ENCODE measurements at places on chromosomes 5 and 9.

GRCh38 chr9:97749928-97750327 lies 52.8 kb upstream of the XPA start:
- DNase-seq: no peak

DNA sequence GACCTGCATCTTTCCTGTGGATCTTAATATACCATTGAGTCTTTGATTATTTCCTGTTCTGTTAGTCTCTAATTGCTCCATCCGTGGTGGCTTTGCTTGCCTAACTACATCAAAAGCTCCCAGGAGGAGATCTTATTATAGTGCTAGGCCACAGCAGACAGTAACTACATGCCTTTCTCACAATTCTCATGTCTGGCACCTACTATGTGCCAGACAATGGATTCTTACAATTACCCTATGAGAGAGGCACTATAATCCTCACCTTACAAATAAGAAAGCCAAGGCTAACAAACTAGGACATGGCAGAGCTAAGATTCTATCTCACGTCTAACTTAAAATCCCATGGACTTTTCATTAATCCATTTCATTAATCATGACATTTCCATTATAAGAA lies 70.3 kb upstream of the TARS1 start:
- DNase-seq: no peak

- DNase-seq: no peak
These were observed 392.5 kb downstream of the KDM4C start for GRCh38 chr9:7150153-7150890.

DNA sequence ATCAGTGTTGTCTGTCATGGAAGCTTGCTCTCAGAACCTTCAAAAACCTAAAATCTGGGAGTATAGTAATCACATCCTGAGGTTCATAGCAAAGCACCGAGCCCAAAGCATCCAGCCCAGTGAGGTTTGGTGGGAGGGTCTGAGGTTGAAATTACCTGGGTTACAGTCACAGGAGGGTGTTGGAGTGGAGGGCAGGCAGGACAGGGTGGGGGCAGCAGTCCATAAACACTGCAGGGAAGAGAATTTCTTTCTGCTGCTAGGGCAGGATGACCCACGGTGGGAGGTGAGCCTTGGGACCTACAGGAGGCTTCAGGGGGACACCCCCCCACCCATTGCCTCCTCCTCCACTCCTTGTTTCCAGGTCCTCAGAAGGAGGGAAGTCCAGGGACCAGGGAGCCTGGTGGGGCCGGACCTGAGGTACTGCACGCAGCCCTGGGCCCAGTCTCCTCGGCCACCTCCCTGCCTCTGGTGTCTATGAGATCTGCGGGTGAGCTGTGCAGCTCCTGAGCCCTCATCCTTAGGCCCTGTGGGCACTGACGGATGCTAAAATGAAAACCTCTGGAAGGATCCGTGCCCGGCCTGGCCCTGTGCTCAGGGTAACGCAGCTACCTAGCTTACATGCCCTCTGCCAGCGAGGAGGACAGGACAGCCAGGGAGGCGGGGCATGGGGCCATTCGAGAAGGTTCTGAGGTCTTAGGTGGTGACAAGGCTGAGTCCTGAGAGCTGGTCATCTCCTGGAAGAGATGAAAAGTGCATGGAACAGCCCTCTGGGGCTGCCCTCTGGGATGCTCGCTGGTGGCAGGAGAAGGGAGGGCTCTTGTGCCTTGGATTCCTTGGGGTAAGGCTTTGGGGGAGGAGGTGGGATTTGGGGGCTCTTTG lies 1.8 kb upstream of the ADCY2 start:
- DNase-seq: no peak

DNA sequence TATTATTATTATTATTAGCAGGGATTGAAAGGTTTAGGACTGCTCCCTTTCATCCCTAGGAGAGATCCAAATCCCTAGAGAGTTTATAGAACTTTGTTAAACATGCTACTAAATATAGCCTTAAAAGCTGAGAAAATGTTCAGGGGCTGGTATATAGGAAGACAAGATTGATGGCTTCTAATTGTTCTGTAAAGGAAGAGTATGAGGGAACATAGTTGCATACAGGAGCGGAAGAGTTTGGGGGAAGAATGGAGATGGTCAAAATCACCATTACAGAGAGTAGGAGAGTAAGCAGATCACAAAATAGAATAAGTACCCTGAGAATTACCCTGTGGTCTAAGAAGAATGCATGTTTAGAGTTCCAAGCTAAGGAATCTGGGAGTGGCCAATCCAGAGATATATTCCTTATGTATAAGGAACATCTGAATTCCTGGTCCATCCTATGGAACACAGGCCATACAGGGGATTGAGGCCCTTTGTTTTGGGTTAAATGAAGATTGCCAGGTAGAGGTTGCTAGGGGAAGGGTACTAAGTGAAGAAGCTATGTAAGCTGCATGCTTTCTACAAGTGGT lies 158.0 kb upstream of the APC start:
- DNase-seq: peak; percentile 42

DNA sequence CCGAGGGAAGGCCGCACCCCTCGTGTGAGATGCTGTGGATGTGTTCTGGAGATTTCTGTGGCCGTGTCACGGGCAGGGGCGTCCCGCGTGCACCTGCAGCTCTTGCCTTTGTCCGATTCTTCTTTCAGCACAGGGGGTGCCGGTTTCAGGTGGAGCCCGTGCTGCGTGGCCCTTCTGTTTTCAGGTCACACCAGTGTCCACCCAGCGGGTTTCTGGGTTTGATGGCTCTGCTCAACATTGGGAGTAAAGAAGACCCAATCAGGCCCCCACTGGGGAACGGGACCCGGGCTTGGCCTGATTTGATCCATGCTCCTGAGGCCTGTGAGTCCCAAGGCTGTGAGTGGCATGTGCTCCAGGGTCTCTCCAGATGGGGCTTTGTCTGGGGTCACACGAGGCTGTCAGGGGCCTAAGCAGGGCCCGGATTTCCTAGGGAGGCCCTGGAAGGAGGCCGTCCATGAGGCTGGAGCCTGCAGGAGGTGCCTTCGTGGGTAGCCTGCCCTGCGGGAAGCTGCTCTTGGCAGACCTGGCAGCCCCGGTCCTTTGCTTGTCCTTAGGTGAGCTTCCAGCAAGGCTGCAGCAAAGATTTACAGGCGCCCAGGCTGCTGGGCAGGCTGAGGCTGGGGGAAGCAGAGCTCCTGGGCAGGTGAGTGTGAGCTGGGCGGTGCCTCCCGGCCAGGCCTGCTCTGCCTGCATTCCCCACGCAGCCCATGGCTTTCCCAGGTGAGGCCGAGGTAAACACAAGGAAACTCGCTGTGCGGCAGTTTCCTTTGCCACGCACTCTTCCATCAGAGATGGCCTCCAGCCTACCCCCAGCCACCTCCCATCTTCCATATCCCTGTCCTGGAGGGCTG lies 12.8 kb downstream of the MRPL36 start:
- no peak for DNase-seq

DNA sequence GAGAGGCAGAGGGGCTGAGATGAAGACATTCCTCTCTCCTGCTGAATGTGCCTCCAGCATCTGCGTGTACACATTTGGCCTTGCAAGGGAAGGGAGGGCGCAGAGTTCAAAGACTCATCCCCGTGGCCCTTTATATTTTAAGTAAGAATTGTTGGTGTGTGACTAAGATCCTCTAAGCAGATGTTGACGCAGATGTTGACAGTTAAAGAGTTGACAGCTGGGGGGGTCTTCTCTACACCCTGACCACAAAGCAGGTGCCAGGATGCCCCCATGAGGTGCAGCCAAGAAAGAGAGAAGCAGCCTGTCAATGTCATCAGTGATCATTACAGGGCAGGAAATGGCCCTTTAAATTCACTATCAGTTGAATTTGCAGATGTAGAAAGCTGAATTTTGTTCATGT lies 262.9 kb downstream of the IRX1 start:
- no peak for DNase-seq

GRCh38 chr5:172494630-172495505 lies 40.5 kb upstream of the SH3PXD2B start:
- no peak for DNase-seq

DNA sequence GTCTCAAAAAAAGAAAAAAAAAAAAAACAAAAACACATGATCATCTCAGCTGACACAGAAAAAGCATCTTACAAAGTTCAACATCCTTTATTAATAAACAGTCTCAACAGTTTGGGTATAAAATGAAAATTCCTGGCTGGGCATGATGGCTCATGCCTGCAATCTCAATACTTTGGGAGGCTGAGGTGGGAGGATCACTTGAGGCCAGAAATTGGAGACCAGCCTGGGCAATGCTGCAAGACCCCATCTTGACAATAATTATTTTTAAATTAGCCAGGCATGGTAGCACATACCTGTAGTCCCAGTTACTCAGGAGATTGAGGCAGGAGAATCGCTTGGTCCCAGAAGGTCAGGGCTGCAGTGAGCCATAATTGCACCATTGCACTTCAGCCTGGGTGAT lies 7.9 kb upstream of the CNTRL start:
- DNase-seq: no peak

DNA sequence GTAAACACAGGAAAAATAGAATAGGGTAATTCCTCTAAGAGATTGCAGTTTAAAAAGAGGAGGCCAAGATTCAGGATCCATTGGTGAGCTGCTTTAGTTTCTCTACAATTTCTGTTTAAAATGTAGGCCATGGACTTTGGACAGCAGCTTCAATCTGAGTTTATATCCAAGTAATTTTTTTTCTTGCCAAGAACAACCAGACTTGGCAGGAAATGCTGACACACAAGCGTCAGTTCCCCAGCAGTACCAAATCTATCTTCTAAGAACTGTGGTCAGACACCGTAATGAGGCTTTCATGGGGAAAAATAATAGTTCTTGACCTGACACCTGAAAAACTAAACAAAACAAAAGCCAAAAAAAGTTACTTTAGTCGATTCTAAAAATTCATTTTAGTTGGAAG lies 528.8 kb downstream of the CSNK1G3 start:
- DNase-seq: peak; percentile 29

GRCh38 chr5:4700069-4700468 lies 440.1 kb upstream of the ADAMTS16 start:
- DNase-seq: peak; percentile 75

DNA sequence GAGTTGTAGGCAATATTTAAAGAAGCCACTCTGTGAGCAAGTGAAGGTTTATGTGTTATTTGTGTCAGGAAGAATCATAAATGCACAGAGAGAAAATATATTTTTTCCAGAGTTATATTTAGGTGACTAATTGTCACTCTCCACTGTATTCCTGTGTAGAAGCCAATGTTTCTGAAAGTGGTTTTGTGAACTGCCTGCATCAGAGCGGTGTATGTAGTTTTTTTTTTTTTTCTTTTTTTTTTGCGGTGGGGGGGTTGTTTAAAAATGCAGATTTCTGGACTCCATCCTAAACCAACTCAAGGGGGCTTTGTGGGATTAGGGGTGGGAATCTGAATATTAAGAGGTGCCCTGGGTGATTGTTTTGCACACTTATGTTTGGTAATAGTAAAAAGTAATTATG lies 103.4 kb downstream of the GDNF start:
- DNase-seq: no peak

- no peak for DNase-seq
These were observed 30.4 kb downstream of the CSF2 start for GRCh38 chr5:132103969-132104391.

DNA sequence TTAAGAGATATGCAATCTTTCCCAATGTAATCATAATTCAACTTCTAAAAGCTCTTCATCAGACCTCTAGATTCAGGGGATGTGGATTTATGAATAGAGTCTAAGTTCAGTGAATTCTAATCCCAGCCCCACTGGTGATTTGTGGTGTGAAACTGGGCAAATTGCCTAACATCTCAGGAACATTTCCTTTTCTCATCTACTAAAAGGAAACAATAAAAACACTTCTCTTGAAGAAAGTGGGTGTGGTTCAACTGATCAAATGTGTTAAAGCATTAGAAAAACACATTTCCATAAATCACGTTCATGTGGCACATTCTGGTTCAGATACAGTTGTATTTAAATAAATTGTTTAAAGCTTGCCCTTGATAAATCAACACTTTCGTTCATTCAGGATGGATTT lies 631.7 kb upstream of the CDH6 start:
- no peak for DNase-seq

DNA sequence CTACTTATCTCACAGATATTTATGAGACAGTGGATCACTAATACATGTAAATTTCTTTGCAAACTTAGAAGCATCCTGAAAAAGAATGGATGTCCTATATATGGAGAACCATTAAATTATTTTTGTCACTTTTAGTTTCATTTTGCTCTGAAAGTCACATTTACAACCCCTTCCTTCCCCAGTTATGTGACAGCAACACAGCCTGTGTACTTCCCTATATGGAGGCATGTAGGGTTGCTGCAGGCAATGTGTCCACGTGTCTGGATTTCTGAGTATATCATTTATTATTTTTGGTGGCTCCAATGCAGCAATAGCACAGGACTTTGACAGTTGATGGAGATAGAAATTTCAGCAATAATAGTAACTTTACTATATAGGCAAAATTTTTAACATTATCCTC lies 156.4 kb downstream of the ST8SIA4 start:
- no peak for DNase-seq

DNA sequence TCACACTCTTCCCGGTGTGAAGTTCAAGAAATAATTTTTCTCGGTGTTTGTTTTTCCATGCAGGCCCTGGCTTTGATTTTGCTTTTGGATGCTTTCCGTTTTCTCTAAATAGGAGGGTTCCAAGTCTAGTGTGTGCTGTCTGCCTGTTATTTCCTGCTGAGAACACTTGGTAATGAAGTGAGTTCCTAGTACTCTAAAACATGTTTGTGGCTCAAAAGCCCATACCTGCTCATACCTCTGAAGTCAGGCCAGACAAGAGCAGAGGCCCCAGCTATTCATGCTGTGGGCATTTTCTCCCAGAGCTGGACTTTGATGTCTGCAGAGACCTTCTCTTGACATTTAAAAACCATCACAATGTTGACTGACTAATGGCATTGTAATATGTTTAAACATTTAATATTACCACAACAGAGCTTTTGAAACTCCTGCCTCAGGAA lies 211.2 kb downstream of the GOLPH3 start:
- no peak for DNase-seq

DNA sequence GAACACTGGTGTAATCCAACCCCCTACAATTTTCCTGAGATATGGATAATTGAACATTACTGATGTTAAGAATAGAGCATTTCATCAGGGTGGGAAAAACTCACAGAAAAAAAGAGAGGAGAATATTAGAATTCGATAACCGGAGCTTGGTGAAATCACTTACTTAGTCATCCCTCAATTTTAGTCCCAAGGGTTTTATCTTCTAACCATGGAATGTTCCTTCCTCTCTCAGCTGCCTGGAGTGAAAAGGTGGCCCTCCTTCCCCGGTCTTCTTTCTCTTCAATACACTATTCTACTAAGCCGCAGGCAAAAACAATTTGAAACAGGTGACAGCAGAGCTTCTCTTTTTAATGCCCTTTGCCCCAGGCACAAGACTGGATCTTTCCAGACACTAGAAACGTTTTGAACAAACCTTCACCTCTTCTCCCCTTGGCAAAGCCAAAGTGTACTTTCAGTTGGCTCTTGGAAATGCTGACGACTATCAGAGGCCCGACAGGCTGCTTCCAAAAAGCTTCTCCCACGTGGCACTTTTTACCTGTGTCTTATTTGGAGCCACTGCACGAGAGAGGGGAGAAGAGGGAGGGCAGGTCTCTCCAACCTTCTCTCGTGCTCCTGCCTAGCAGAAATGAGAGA lies 543.9 kb downstream of the TLE1 start:
- DNase-seq: peak; percentile 21

- DNase-seq: peak; percentile 56
These were observed 1.6 kb downstream of the ANXA2R start for GRCh38 chr5:43038496-43038989.

- DNase-seq: no peak
These were observed 187.9 kb downstream of the EBF1 start for GRCh38 chr5:158911693-158912363.

GRCh38 chr5:118775790-118776499 lies 212.4 kb downstream of the DTWD2 start:
- peak; percentile 27 for DNase-seq

- no peak for DNase-seq
These were observed 139.6 kb upstream of the RORB start for GRCh38 chr9:74357577-74357976.

All from fibroblast of skin of scalp (primary cell).